Endodermal cell (in vitro differentiated cells): ENCODE measurements at places on chromosomes 3 and 15.

- DNase-seq: no peak
- no peak overlapping the region for H3K27ac ChIP-seq
- H3K27me3 ChIP-seq: no peaks in the 10 kb centered on the region
- peaks cover 83% of the 10 kb centered on the region for H3K36me3 ChIP-seq
- no peak overlapping the region for H3K4me3 ChIP-seq
Measured at GRCh38 chr3:196810963-196811581, 56.6 kb upstream of the SENP5 start.

GRCh38 chr3:87181551-87181950 lies 45.6 kb upstream of the CHMP2B start:
- no peak overlapping the region for H3K4me3 ChIP-seq
- H3K27ac ChIP-seq: no peak overlapping the region
- peaks cover under 1% of the 10 kb centered on the region for H3K4me1 ChIP-seq
- DNase-seq: no peak
- no peaks in the 10 kb centered on the region for H3K27me3 ChIP-seq
- no peaks in the 10 kb centered on the region for H3K36me3 ChIP-seq

- H3K27ac ChIP-seq: no peak overlapping the region
- DNase-seq: no peak
- no peaks in the 10 kb centered on the region for H3K27me3 ChIP-seq
- no peaks in the 10 kb centered on the region for H3K4me1 ChIP-seq
- H3K36me3 ChIP-seq: no peaks in the 10 kb centered on the region
- H3K4me3 ChIP-seq: no peak overlapping the region
Measured at GRCh38 chr15:56150204-56150603, 93.5 kb downstream of the RFX7 start.

DNA sequence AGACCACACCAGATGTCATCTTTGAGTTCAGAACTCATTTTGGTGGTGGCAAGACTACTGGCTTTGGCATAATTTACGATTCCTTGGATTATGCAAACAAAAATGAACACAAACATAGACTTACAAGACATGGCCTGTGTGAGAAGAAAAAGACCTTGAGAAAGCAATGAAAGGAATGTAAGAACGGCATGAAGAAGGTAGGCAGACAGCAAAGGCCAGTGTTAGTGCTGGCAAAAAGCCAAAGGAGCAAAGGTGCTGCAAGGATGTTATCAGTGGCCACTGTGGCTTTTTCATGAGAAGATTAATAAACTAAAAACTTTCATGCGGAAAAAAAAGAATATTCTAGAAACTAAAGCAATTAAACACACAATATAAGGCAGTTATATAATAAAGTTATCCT lies 21.9 kb downstream of the AAGAB start:
- DNase-seq: no peak
- H3K36me3 ChIP-seq: peaks cover 75% of the 10 kb centered on the region
- no peak overlapping the region for H3K4me3 ChIP-seq
- H3K4me1 ChIP-seq: no peaks in the 10 kb centered on the region

GRCh38 chr15:78768531-78769408 lies 42.5 kb downstream of the ADAMTS7 start:
- H3K4me3 ChIP-seq: no peak overlapping the region
- no peak overlapping the region for H3K27ac ChIP-seq
- no peak for DNase-seq
- no peaks in the 10 kb centered on the region for H3K27me3 ChIP-seq

- DNase-seq: no peak
- no peaks in the 10 kb centered on the region for H3K36me3 ChIP-seq
- H3K4me1 ChIP-seq: no peaks in the 10 kb centered on the region
- no peaks in the 10 kb centered on the region for H3K27me3 ChIP-seq
- H3K4me3 ChIP-seq: no peak overlapping the region
Measured at GRCh38 chr3:157447026-157447694, 10.5 kb downstream of the PTX3 start.

DNA sequence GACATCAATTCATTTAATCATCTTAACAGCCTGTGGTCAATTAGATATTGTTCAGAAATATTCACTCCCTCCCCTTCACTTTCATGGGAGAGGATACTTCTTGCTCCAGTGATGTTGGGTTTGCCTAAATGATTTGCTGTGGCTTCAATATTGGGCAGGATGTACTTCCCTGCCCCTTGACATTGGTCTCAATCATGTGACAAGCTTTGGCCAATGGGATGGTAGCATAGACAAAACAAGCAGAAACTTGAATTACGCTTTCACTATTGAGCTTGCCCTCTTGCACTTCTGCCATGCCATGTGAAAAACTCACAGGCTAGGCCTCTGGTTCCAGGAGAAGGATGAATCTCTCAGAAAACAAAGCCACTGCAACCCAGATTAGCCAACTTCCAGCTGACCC lies 42.2 kb upstream of the STT3B start:
- no peaks in the 10 kb centered on the region for H3K27me3 ChIP-seq
- H3K4me3 ChIP-seq: no peak overlapping the region
- no peak for DNase-seq
- H3K27ac ChIP-seq: no peak overlapping the region

- no peak overlapping the region for H3K27ac ChIP-seq
- H3K4me3 ChIP-seq: no peak overlapping the region
- peak; percentile 91 for DNase-seq
- peaks cover 24% of the 10 kb centered on the region for H3K27me3 ChIP-seq
Measured at GRCh38 chr3:43155464-43156121, 49.7 kb upstream of the POMGNT2 start.

GRCh38 chr3:56342475-56342874 lies 125.8 kb downstream of the ERC2 start:
- no peak overlapping the region for H3K4me3 ChIP-seq
- H3K4me1 ChIP-seq: peaks cover 3% of the 10 kb centered on the region
- no peaks in the 10 kb centered on the region for H3K36me3 ChIP-seq
- no peak for DNase-seq

GRCh38 chr15:98785807-98786621 lies 137.7 kb downstream of the IGF1R start:
- H3K4me3 ChIP-seq: peak overlapping the region; percentile 6
- H3K36me3 ChIP-seq: no peaks in the 10 kb centered on the region
- H3K27ac ChIP-seq: peak overlapping the region; percentile 83
- peak; percentile 82 for DNase-seq
- H3K4me1 ChIP-seq: peaks cover 28% of the 10 kb centered on the region
- no peaks in the 10 kb centered on the region for H3K27me3 ChIP-seq

DNA sequence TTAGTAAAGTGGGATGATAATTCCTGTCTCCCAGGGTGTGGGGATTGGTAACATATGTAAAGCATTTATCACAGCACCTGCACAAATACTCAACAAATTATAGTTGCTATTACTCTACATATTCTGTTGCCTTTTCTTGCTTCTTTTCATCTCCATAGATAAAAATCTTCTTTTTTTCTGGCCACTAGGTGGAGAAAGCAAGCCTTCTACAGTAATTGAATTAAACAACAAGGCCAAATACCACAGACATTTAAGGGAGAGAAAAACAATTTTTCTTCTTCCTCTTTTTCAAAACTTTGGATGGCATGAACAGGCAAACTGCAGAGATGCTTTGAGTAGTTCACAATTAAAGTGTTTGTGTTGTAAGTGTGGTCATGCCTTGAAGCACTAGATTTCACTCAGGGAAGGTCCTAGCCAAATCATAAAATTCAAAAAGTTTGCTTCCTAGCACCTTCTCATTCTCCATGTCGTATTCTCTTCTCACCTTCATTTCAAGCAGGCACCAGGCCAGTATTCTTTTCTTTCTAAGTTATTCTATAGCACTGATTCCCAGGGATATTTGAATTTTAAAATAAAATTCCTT lies 493.4 kb upstream of the TGFBR2 start:
- H3K27ac ChIP-seq: no peak overlapping the region
- H3K36me3 ChIP-seq: no peaks in the 10 kb centered on the region
- H3K4me1 ChIP-seq: no peaks in the 10 kb centered on the region
- no peak for DNase-seq
- H3K27me3 ChIP-seq: no peaks in the 10 kb centered on the region

DNA sequence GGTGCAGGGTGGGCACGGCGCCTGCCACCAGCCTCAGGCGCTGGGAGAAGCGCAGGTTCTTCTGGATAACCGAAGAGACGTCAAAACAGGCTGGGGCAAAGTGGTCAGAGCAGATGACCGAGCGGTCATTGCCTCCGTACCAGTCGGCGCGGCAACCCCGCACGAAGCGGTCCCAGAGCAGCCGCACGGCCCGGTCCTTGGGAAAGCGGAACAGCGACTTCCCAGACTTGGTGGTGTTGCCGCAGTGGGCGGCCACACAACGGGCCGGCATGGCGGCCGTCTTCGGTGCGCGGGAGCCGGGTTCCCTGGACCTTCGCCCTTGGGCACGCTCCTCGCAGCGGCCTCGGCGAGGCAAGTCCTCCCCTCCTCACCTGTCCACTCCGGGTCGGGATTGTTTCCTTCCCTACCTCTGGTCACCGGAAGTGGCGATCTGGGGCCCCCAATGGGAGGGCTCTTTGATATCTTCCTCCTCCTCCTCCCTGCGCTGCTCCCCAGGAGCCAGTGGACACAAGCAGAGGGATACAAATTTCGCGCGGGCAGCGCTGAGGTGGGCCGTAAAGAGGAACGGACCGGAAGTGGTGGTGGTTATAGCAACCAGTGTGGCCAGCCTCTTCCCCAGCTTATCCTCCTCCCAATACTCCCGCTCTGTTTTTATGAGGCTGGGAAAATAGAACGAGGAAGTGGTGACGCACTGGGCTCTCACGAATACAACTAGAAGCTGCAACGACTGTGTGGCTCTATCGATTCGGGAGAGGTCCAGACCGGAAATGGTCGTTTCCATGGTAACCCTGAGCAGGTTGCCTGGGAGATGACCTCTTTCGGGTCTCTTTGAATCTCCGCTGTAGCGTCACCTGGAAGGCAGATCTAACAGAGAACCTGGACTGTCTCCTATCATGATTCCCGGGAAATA lies at the start of the genes LRRC49 and THAP10:
TSS of gene LRRC49 (plus strand) at position 825 of the 910 bp plus-strand sequence. CDS start at position 894, 69 bp downstream.
TSS of gene THAP10 (minus strand) at position 432 of the 910 bp plus-strand sequence. CDS start at position 271, 161 bp downstream.
- peak; percentile 94 for DNase-seq
- peak within 1 kb of the TSS; percentile 97 for H3K4me3 ChIP-seq

DNA sequence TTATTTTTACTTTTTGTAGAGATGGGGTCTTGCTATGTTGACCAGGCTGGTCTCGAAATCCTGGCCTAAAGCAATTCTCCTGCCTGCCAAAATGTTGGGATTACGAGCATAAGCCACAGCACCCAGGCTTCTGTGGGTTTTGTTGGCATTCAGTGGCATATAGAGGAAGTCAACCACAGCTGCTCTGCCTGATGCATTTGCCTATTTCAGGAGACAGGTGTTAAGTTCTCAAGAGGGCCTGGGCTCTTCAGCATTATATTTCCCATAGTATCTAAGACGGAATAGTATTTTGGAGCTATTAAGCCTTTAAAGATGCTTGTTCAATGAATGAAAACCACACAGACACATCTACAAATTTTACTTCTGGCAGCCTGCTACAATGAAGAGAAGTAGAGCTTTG lies 73.5 kb upstream of the CSPG5 start:
- no peak overlapping the region for H3K27ac ChIP-seq
- no peak for DNase-seq
- peaks cover 85% of the 10 kb centered on the region for H3K36me3 ChIP-seq
- no peaks in the 10 kb centered on the region for H3K27me3 ChIP-seq
- H3K4me1 ChIP-seq: no peaks in the 10 kb centered on the region

DNA sequence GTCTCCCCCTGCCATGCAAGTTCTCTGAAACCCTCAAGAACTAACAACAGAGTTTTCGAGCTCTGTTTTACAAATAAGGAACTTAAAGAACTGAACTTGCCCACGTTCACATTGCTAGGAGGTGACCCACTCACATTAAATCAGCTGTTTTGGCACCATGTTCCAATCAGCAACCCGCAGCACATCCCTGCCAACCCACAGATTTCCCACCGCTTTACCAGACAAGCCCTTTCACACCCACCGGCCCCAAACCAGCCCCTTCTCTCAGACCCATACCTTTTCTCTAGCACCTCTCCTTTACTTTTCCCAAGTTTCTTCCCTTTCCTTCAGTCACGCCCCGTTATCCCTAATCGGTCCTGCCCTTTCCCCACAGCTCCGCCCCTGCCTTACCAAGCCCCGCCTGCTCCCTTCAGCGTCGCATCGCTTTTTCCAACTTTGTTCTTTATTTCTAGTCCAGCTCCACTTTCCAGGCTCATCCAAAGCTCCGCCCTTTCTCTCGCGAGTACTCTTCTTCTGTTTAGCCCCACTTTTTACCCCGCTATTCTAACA lies 804 bp upstream of the BRPF1 start:
- peak overlapping the region; percentile 80 for H3K4me3 ChIP-seq
- peaks cover 3% of the 10 kb centered on the region for H3K4me1 ChIP-seq
- no peaks in the 10 kb centered on the region for H3K27me3 ChIP-seq
- no peak for DNase-seq
- peaks cover 18% of the 10 kb centered on the region for H3K36me3 ChIP-seq

DNA sequence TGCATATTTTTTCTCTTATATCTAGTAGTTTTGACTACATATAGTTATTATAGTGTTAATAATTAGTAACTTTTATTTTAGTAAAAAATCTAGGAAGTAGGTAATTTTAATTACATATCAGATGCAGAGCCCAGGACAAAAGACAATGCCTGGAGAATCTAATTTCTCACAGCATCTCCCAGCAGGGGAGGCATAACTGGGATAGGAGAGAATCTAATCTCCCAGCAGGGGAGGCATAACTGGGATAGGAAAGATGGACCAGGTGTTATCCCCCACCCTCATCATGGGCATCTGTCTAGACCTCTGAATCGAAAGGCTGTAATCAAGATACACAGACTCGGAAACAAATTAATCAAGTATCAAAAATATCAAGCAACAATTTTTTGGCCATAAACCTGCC lies 58.2 kb downstream of the OSTN start:
- H3K4me3 ChIP-seq: no peak overlapping the region
- no peaks in the 10 kb centered on the region for H3K36me3 ChIP-seq
- peaks cover 5% of the 10 kb centered on the region for H3K4me1 ChIP-seq
- no peaks in the 10 kb centered on the region for H3K27me3 ChIP-seq
- DNase-seq: no peak
